ENCODE measurements at places on chromosomes 7 and 10.

- no peak for DNase-seq
Measured at GRCh38 chr7:37212051-37212450, 236.6 kb downstream of the ELMO1 start.

GRCh38 chr7:94449151-94449725 lies 54.5 kb downstream of the COL1A2 start:
- DNase-seq: no peak

DNA sequence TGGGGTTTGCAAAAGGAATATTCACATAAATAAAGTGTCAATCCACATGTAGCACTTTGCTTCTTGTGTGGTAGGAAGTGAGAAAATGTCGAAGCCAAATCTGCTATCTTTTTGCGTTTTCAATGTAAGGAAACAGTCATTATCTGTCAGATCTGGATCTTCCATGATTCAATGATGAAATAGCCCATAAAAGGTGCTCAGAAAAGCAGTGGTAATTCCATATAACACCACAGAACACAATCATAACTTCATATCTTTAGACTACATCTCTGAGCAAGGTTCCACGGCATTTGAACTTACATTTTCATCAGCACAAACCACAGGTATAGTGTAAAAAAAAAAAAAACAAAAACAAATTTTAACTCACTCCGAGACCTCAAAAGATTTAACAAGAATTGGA lies 39.9 kb upstream of the EGR2 start:
- DNase-seq: no peak

DNA sequence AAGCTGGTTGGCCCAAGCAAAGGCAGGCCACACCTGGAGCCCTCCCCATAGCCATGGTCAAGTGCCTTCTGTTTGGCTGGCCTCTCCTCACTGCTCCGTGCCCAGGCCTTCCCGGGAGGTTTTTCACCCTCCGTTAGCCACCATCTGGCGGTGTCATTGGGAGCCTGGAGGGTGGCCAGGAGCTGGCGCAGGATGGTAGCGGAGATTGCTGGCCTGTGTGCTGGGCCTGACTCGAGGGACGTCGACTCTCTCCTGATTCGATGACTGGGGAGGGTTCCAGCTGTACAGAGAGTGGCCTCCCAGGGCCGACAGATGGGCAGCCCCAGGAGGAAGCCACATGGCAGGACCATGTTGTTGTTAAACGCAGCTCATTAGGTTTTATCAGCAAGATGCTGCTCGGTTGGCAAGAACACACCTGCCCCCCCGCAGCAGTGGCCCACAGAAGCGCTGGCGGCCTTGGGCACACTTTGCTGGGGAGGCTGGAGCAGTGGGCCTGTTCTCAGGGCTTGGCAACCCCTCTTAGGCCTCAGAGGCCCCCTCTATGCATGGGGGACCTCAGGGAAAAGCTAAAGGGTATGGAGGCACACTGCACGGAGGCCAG lies 64.0 kb upstream of the CACUL1 start:
- no peak for DNase-seq

- no peak for DNase-seq
Measured at GRCh38 chr7:101367676-101368075, 5.0 kb downstream of the COL26A1 start.

DNA sequence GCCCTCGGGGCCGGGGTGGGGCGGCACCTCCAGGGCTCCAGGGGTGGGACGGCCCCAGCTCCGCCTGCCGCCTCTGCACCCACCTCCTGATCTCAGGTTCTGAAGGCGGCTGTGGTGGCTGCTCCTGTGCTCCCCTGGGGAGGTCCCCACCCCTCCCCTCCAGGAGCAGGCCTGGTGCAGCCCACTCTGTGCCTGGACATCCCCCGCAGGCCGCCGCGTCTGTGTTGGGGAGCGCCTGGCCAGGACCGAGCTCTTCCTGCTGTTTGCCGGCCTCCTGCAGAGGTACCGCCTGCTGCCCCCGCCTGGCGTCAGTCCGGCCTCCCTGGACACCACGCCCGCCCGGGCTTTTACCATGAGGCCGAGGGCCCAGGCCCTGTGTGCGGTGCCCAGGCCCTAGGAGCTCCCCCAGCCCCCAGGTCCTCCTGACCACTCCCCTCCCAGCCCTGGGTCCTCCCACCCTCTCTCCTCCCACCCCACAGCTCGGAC lies 5.5 kb downstream of the CYP2W1 start:
- no peak for DNase-seq

DNA sequence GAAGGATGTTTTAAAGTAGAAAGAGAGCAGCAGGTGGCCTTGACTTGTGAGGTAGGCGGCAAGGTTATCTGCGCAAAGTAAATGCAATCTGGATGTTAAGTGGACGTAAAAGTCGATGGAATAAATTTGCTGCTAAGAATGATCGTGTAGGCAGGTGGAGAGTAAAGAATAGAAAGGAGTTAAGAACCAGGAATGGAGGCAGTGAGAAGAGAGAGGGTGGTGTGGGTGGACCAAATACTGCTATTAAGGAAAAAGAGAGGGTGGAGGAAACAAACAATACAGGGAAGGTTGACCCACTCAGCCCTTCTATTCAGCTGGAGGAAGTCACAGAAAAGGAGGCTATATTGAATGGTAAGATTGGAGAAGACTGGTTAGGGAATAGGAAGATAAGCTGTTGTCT lies 1.9 kb upstream of the CUL1 start:
- no peak for DNase-seq

DNA sequence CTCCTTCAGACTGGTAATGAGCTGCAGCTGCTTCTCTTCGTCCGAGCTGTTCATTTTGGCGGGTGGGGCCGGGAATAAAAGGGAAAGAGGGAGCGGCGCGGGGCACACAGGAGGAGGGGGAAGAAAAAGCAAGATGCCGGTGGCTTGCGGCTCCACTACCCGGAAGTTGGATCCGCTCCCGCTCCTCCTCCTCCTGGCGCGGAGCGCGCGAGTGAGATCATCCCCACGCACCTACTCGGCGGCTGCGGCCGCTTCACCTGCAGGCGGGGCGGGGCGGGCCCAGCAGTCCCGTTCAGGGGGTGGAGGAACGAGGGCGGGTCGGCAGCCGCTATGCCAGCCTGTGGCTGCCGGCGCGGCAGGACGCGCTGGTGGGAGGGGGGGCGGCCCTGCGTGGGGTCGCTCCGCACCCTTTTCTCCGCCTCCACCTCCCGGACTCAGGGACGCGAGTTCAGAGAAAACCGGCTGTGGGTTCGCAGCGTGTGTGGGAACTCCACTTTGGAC lies at the start of gene SHTN1:
TSS of gene SHTN1 (minus strand) at position 162 of the 501 bp plus-strand sequence. CDS start at position 54, 108 bp downstream.
- no peak for DNase-seq

DNA sequence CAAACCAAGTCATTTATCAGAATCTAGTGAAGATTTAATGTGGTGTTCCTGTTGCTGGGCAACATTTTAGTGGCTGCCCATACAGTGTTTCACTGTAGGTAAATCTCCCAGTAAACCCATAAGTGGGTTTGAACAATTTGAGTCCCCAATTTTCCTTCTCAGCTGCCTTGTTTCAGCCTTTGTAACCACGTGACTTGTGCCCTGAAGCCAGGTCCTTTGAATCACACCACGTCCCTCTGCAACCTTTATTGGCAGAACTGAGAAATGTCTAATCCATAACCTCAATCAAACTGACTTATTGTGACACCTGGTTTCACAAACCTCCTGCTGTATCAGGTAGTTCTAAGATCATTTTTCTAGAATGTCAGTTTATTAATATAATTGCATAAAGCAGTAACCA lies 30.1 kb downstream of the SND1 start:
- no peak for DNase-seq

DNA sequence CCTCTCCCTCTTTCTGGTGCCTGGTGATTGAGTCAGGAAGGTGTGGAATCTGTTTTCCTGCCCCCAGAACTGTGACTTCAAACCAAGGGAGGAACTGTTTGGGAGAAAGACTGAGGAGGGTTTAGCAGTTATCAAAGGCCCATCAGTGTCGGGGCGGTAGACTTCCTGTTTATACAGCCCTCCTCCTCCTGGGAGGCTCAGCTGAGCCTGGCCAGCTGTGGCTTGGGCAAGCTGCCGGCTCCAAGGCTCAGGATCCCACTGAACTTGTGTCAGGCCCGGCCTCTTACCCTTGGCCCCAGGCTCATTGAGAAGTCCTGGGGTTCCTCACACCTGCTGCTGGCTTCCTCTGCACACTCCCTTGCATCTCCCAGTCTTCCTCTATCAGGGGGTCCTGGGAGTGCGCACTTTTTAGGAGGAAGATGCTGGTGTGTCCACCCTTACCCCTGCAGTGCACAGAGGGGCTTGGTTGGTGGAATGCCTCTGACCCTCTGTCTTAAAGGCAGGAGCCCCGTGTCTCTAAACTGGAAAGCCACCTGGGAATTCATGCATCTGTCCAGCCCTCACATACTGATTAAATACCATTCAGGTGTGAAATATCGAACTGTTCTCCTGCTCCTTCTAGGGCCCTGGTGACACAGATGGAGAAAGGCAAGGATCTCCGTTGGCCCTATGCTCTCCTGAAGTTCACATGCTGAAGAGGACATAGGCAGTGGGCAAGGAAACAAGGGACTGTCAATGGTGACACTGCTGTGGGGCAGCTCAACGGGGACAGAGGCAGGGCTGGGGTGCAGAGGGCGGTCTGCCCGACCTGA lies 32.4 kb downstream of the CXCL12 start:
- no peak for DNase-seq

- no peak for DNase-seq
Measured at GRCh38 chr7:81298951-81299666, 380.3 kb upstream of the SEMA3C start.

- DNase-seq: no peak
Measured at GRCh38 chr7:45192621-45193041, 35.0 kb downstream of the RAMP3 start.

GRCh38 chr10:103605359-103606096 lies 112.0 kb downstream of the NEURL1 start:
- no peak for DNase-seq

DNA sequence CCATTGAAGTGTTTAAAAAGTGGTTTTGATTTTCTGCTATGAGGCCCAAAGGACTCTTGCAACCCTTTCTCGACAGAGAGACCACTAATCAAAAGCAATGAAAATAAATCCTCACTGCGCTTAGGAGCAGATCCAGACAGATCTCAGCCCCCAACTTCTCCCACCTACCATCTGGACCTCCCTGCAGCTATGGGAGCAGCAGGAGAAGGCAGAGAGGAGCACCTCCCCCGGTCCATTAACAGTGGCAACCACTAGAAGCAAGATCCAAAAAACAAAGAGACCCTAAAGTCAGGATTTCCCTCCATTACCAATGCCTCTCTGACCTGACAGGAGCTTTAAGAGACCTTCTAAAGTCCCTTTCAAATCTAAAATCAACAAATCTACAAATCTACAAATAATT lies 99.0 kb upstream of the LSM8 start:
- DNase-seq: no peak

DNA sequence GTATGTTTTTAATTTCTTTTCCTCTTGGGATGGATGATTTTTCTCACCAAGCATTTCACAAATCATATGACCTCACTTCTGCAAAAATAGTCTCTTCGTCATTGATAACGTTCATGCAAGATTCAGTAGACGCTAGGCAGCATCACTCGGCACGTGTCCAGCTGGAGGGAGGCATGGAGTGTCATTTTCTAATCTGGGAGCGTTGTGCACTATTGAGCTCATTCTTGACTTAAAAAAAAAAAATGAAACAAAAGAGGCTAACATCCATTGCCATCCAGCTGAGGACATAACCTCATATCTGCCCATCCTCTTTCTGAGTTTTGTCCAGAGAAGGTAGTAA lies 56.2 kb downstream of the COL17A1 start:
- no peak for DNase-seq

DNA sequence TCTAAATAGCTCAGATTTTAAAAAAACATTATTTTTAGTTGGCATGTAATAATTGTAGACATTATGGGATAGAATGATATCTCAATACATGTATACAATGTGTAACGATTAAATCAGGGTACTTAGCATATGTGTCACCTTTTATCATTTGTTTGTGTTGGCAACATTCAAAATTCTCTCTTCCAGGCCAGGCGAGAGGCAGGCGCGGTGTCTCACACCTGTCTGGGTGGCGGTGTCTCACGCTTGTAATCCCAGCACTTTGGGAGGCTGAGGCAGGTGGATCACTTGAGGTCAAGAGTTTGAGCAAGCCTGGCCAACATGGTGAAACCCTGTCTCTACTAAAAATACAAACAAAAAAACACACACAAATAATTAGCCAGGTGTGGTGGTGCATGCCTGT lies 151.7 kb downstream of the RTKN2 start:
- no peak for DNase-seq

GRCh38 chr7:25311346-25311745 lies 83.1 kb upstream of the NPVF start:
- no peak for DNase-seq

- DNase-seq: no peak
Measured at GRCh38 chr10:58352956-58353610, 18.3 kb downstream of the UBE2D1 start.

DNA sequence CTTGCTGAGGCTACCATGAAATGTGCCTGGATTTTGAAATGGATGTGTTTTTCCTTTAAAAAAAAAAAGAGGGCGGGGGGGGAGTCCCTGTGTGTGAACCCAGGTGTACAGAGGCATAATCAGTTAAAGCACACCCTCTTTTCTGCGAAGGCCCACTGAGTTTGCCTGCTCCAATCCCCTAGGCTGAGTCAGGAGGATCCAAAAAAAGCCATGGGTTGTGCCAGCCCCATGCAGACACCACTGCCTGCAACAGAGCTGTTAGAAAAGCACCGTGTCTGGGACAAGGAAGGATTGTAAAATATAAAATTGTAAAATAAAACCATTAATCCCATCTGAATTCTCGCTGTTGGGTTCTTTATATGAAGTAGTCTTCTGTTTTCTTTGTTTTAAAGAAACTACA lies 217.9 kb downstream of the ADAM12 start:
- DNase-seq: no peak

DNA sequence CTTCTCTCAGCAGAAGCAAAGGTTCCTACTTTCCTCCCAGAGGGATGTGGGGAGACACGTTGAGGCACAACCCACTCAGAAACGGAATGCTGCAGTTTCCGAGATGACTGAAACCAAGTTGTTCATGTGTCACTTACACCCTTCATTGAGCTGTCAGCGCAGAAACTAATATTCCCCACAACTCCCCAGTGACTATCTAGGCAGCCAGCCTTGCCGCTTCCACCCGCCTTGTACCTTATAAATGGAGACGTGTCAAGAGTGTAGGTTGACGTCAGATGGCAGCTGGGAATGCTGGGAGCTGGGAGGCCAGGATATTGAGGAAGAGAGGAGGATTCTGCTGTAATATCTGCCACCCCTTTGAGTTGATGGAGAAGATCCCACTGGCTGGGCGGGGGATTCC lies 15.1 kb downstream of the GPR26 start:
- DNase-seq: no peak

DNA sequence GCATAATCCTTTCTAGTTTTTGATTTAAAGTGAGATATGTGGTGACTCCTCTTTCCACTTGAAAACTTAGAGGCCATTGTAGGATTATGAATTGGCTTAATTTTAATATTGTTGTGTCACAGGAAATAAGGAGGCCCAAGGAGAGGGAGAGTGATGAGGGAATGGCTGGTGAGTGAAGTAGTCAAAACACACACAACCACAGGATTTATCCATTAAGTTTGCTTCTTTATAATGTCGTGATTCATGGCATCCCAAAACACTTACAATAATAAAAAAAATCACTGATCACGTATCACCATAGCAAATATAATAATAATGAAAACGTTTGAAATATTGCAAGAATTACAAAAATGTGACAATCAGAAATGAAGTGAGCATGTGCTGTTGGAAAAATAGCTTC lies 1215.5 kb upstream of the LRRTM3 start:
- no peak for DNase-seq
